ENCODE measurements at places on chromosomes 3 and 15.

DNA sequence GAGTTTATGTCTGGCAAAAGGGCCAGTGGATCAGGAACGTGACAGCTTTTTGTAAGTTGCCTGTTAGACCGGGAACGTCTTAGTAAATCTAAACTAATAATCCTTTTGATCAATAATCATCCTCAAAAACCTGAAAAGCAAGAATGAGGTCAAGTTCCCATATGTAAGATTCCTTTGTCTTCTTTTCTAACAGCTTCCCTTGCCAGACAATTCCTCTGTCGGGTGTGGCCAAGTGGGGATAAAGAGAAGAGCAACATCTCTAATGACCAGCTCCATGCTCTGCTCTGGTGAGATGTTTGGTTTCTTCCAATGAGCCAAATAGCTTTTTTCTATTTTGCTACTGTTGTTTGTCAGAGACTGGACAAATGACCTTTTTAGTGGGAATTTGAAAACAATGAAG lies 19.8 kb downstream of the FANCD2OS start:
- no peak for DNase-seq

GRCh38 chr15:31352911-31353811 lies 26.5 kb downstream of the KLF13 start:
- DNase-seq = peak; percentile 75

DNA sequence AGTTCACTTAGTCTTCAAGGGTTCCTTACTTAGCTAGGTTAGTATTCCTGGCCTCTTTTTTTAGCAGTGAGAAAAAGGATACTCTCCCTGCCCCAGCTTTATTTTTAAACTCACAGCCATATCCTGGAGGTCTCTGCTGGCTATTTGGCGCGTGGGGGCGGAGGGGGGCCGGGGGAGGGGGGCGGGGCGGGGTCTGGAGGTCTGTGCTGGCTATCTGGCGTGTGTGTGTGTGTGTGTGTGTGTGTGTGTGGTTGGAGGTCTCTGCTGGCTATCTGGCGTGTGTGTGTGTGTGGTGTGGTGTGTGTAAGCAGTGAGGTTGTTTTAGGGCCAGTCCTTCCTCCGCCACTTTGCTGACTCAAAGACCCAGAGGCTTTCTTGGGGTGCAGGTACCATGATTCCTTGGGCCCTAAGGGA lies 579 bp upstream of the PLAAT1 start:
- peak; percentile 26 for DNase-seq

DNA sequence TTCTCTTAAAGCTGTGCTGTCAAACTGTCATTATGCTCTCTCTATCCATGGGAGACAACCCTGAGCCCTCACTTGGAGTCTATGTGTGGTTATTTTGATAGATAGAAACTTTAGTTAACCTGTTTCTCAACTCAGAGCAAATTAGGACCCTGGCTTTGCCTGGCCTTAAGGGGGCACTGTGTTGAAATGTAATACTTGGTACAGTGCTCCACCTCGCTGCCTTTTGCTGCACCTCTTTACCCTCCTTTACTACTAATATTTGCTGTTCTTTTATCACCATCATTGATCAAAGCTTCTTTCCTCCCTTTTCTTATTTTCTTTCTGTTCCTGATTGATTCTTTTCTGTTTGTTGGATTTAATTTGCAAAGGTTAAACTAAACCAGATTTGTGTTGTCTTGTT lies 34.3 kb downstream of the STT3B start:
- no peak for DNase-seq

DNA sequence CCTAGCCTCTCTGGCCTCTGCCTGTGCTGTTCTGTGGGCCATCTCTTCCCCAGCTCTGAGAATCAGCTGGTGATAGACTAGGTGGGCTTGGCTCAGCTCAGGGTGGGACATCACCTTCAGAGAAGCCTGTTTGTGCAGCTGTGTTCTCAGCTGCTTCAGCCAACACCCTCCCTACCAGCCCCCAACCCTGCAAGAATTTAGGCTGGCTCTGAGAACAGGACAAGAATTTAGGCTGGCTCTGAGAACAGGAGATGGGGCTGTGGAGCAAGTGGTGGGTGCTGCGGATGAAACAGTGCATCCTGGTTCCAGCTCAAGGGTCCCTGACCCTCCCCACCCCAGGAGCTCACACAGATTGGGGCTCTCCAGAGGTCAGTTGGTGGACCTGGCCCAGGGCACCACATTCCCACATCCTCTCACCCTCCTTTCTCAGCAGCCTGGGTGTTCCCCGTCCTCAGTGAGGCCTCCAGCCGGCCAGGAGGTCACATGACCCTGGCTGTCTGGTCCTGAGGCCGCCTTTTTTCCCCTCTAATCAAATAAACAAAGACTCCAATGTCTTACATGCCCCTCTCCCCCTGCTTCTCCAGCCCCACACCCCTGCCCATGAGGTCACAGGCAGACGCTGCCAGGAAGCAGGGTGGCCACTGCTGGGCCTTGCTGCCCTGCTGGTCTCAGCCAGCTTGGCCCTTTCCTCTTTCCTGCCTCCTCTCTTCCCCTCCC lies 14.9 kb downstream of the PLEKHO2 start:
- DNase-seq = peak; percentile 40

DNA sequence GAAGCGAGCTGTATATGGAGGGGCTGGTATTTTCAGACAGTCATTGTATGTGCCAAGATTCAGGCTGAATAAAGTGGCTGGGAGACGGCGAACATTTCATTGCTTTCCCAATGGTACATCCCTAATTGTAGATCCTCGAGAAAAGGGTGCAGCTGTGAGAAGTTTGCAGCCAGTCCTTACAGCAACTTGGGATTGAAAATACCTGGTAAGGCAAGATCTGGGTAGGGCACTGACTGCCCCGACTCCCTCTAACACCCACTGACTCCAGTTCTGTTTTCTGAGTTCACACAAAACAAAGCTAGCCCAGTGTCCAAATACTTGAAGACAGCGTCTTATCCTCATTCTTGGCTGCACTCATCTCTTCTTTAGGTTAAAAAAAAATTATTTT lies 63.7 kb downstream of the EDEM1 start:
- peak; percentile 2 for DNase-seq

GRCh38 chr15:50884540-50884939 lies 23.9 kb upstream of the AP4E1 start:
- DNase-seq = no peak

- DNase-seq = no peak
Observed at GRCh38 chr3:151539599-151539998, 78.7 kb upstream of the IGSF10 start.

- no peak for DNase-seq
Observed at GRCh38 chr3:129994883-129995559, 20.5 kb downstream of the TRH start.

GRCh38 chr15:85568261-85568808 lies 187.9 kb downstream of the AKAP13 start:
- DNase-seq = no peak

DNA sequence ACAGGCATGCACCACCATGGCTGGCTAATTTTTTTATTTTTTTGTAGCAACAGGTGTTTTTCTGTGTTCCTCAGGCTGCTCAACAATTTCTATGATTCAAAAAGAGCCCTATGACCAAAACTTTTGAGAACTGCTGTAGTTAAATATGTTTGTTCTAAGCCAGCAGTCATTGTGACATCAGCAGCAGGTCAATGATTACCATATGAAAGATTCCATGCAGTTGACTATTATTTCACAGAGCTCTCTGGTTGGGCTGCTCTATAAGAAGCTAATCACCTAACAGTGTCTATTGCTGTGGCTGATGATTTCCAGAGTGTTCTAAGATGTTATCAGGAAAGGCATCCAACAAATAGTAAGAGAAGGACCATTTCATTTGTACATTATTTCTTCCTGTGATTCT lies at the start of gene CCDC54:
TSS of gene CCDC54 (plus strand) at position 289 of the 400 bp plus-strand sequence. CDS start 149 bp downstream, outside the sequence.
- no peak for DNase-seq

- DNase-seq = no peak
Observed at GRCh38 chr15:83913034-83913632, 259.2 kb downstream of the ADAMTSL3 start.

DNA sequence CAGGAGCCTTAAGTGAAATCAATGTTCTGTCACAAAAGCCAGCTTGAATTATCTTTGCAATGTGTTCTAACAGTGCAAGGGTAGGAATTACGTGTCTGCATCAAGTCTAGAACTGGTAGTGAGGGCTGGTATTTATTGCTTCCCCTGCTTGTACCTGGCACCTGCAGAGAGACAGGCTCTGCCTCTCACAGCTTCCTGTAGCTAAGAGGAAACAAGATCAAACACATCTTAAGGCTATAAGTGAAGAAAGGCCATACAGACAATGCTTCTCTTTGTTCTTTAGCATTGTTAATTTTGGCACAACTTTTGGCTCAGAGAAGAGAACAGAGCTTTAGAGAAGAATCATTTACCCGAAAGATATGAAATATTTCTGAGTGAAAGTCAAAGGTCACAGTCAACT lies 479.9 kb downstream of the GRM7 start:
- no peak for DNase-seq

DNA sequence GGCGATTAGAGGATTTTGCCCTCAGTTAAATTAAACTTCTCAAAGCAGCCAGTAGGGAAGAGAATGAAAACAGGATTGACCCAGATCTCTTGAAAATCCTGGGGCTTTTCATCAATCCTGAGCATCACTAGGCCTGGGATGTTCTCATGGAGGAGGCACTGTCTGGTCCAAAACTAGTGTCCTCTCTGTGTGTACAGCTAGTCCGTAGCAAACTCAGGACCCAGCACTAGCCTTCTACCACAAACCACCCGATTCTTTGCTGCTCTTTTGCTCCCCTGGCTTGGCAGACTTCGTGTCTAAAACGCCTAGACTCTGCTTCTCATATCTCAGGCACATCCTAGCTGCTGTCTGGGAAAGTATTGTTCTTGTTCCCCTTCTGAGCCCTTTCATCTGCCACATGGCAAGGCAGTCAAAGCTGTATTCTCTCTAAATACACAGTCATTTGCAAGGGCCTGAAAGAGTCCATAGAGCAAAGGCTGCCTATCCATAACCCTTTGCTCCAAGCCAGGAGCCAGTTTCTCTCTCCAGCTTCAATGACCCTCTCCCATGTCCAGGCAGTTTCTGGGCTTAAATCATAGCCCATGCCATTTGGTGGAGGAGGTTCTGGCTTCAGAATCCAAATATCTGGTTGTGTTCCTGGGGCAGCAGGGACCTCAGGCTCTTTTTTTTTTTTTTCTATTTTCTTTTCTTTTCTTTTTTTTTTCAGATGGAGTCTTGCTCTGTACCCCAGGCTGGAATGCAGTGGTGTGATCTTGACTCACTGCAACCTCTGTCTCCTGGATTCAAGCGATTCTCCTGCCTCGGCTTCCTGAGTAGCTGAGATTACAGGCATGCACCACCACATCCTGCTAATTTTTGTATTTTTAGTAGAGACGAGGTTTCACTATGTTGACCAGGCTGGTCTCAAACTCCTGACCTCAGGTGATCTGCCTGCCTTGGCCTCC lies 52.4 kb downstream of the CDC25A start:
- DNase-seq = no peak

DNA sequence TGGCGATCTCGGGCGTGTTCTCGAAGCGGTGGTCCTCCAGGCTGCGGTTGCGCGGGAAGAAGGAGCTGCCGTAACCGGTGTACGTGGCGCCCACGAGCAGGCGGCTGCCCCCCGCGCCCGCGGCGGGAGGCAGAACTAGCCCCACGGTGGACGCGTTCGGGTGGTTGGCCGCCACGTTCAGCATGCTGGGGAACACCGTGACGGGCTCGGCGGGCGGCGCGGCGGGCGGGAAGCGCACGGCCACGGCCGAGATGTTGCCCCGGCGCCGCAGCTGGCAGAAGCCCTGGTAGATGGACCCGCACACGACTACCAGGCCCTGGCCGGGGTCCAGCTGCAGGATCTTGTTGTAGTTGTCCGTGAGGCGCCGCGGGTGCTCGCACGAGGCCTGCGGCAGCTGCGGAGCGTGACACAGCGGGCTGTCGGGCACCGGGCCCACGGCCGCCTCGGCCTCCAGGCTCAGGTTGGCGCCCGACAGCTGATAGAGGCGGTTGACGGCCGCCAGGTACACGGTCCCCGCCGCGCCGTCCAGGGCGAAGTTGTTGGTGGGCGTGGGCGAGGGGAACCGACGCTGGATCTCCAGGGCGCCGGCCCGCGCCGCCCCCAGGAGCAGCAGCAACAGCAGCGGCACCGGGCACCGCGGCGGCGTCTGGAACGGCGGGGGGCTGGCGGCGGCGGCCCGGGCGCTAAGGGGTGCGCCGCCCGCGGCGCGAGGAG lies 397 bp downstream of the PLXND1 start:
- no peak for DNase-seq

DNA sequence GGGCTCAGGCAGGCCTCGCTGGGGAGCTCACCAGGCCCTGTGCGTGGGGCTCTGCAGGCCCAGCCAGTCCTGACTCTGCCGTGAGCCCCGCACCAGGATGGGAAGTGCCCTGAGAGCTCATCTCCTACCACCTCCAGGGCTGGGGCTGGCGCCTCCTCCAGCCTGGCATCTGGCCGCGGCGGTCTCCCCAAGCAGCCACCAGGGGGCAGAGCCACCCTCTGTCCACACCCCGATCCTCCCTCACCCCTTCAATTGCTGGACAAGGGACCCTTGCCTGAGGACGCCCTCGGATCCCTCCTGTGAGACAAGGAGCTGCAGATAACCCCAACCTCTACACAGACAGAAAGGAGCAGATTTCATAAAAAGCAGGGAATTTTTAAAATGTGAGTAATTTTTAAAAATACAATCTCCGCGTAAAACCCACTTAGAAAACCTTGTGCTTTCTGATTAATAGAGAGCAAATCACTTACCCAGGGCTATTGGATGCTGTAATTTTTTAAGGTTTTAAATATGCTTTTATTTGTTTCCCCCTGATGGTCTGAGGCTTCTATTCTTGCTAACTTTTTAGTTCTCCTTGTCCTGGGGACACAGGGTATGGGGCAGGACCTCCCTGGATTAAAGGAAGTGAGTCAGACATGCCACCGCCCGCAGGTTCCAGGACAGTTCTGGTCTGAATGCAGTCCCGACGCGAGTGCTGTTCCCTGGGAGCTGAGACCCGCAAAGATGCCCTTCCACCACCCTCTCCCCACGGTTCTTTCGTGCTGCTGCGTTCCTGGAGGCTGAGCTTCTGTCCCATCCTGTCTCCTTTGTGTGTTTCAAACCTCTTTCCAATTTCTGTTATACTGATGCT lies 52.3 kb upstream of the CHRNA7 start:
- DNase-seq = peak; percentile 32

- DNase-seq = no peak
Observed at GRCh38 chr3:114855839-114856238, 291.2 kb downstream of the ZBTB20 start.

DNA sequence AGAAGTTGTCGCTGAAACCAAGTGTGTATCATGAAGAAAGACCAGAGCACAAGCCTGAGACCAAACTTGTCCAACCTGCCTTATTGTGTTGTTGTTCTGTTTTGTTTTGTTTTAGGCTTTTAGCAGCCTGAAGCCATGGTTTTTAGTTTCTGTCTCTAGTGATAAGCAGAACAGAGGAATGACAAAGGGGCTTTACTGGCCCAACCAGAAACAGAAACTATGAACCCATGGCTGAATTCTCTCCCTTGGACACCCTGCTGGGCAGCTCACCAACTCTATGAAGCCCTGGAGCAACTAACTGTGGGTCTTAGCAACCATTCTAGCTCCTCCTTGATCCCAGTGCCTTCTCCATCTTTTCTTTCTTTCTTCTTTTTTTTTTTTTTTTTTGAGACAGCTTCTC lies 30.3 kb downstream of the HCLS1 start:
- DNase-seq = no peak

GRCh38 chr3:118272991-118273390 lies 761.7 kb downstream of the IGSF11 start:
- no peak for DNase-seq

- no peak for DNase-seq
Observed at GRCh38 chr3:62007036-62007435, 366.3 kb downstream of the FEZF2 start.

Measured in right lung (tissue), 10 donors.